Naive thymus-derived CD4-positive, alpha-beta T cell (primary cell): ENCODE measurements at places on chromosomes 13 and 19.

DNA sequence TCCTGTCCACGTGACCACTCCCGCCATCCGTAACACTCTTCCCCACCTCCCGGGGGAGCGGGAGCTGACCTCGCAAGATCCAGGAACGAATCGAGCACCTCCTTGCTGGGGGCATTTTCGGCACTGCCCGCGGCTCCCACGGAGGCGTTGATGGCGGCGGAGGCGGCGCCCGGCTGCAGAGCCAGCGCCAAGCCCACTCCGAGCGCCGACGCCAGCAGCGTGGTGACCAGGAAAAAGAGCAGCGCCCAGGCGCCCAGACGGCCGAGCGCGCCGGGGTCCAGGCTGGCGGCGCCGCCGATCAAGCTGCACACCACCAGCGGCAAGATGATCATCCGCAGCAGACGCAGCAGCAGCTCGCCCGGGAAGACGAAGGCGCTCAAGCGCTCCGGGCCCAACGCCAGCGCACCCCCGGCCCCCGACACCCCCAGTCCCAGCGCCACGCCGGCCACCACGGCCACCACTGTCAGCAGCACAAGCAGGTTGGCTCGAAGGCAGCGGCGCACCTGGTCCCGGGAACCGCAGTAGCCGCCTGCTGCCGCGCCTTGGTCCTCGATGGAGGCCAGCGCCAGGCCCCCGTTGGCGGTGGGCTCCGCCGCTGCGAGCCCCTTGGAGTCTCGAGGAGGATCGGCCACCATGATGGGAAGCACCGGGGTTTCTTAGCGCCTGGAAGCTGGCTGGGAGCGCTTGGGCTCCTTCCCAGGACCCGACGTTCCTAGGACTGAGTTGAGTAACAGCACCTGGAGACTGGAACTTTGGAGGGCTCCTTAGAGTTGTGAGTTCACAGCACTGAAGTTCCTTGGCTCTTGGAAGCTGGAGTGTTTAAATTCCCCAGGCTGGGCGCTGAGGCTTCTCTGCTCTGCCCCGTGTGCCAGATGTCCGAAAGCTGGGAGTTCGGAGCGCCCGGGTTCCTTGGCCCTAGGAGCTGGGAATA, 798 bp downstream of the SLC1A5 start:
- DNase-seq, result peak; percentile 25

- no peak for DNase-seq
Measured at GRCh38 chr19:30374865-30375552, 2.8 kb downstream of the ZNF536 start.

DNA sequence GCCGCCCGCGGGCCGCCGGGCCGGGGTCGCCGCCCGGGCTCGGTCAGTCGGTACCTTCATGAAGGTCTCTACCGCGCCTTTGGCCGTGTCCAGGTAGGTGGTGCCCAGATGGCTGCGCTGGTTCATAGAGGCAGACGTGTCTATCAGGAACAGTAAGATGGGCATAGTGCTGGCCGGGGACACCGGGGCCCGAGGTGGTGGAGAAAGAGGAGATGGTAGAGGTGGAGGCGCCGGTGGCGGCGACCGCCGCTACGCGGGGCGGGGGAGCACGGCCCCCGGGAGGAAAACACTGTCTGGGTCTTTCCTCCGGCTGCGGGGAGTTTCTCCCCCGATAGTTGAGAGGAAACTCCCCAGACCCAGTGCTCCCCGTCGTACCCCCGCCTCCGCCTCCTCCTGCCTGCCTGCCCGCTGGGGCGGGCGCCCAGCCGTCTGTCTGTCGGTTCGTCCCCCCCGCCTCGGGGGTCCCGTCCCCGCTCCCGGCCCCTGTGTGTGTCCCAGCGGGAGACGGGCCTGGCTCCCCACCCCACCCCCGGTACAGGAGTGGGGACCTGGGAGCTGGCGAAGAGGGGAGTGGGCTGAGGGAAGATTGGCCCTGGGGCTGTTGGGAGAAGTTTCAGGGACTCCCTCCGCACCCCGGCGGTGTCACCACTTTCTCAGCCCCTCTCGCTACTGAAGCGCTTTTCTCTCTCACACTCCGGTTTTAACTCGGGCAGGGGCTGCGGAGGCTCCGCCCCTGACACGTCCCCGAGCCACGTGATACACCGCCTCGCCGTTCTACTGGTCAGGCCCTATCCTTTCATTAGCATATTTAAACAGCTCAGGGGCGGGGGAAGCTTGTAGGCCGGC, at the start of gene INTS6:
TSS of gene INTS6 (minus strand) at position 676 of the 846 bp plus-strand sequence. CDS start at position 165, 511 bp downstream.
- DNase-seq, result peak; percentile 100

DNA sequence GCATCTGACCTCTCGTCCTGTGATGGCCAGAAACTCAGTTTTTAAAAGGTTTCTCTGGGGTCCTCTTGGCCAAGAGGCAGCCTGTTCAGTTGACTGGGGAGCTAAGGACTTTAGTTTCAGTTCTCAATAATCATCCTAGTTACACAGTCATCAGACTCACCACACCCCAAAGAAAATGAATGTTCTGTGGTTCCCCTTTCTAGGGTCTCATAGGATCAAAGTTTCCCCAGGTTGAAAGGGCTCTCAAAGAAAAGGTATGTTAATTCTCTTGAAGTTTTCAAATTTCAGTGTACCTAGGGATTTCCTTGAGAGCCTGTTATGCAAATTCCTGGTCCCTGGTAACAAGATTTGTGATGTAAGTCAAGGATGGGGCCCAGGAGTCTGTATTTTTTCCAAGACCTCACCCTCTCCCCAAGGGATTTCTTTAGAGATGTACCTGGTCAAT, 94.9 kb downstream of the FAM216B start:
- DNase-seq, result no peak

DNA sequence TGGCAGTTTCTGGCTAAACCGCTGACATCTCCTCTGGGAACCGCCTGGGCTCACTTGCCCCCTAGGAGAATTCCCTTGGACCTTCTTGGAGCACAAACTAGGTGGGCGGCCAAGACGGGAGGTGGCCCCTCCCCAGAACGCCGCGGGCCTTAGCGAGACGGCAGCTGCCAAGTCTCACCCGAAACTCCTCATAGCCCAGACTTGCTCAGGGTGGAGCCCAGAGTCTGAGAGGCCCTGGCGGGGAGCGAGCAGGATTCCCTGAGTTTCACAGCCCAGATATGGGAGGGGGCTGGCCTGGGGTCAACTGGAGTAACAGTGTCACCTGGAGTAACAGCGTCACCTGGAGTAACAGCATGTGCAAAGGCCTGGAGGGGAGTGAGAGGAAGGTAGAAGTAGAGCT, 10.1 kb downstream of the TINCR start:
- no peak for DNase-seq

- no peak for DNase-seq
Measured at GRCh38 chr13:33292712-33293111, 7.2 kb upstream of the STARD13 start.

DNA sequence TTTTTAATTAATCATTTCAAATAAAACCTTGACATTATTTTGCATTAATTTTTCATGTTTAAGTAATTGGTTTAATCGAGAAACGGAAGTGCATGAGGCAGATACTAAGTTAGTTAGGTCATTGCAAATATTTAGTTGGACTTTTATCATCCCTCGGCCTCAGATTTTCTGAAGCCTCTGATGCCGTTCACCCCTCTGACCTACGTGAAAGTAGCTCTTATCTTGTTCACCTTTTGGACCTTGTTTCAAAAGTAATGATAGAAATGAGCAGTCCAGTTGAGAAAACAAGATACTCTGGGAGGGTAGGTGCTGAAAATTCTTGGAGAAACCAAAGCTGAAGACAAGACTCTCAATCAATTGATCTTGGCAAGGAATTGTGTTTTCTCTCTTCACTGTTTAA, 23.0 kb downstream of the LAIR2 start:
- no peak for DNase-seq

DNA sequence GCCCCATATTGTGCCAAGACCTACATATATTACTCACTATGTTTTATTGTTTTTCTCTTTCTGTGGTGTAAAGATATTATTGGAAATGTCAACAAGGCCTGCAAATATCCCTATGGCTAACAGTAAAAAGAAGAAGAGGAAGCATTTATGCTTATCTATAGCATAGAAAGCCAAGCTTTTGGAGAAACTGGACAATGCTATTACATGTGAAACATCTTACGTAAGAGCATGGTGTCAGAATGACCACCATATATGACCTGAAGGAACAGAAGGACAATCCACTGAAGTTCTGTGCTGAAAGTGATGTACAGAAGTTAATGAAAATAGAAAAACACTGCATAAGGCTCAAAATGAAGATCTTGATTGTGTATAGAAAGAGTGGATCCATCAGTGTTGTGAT, 145.2 kb downstream of the KCTD12 start:
- no peak for DNase-seq

- DNase-seq, result no peak
Measured at GRCh38 chr13:26749285-26749684, 11.3 kb downstream of the GPR12 start.

DNA sequence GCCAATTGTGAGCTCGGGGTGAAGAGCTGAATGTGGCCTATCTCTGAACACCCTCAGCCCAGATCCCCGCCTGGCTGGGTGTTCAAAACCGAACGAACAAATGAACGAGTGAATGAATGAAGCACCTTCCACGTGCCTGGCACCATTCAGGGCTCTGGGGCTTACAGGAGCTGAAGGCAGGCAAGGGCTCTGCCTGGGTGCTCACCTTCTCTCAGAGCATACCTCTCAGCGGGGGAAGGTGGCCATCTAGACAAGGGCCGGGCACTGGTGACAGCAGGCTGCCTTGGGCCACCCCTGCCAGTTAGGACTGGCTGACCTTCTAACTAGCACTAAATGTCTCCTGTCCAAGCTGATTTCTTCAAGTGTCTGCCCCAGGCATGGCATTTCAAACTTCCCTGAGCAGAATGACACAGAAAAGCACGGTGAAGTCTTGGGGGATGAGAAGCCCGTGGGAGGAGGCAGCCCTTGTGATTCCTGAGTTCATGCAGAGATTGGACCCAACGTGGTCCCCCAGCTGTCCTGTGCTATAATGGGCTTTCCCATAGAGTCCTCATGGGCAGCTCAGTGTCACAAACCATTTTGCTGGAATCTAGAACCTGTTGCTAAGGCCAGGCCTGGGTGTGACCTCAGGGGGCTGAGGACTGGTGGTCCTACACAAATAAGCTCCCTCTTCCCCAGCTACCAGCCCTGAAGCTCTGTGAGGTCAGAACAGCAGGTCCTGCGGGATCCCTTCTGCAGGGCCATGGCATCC, 27.9 kb upstream of the VSTM2B start:
- no peak for DNase-seq

- DNase-seq, result no peak
Measured at GRCh38 chr13:68509734-68510621, 1279.8 kb upstream of the PCDH9 start.
